ENCODE measurements at places on chromosomes 6 and 20. TPM values are rescaled to one million over a fixed set of nuclear protein-coding genes. Genes with fewer than 3 reads are reported as not detected.

The CDH4 gene
- 0.11 TPM for total RNA-seq

The TMEM74B gene
- 0.60 TPM for total RNA-seq

The GPR63 gene
- under 0.01 TPM for total RNA-seq

The HSPA12B gene
- total RNA-seq, result 5.9 TPM

The DCDC2 gene
- not detected for total RNA-seq

The CHRNA4 gene
- total RNA-seq, result not detected

The RAET1G gene
- total RNA-seq, result not detected

The GLP1R gene
- not detected for total RNA-seq

The PTCRA gene
- total RNA-seq, result not detected

The CTNNBL1 gene
- total RNA-seq, result 23.1 TPM

The SMAP1 gene
- total RNA-seq, result 19.9 TPM

The NFKBIE gene
- total RNA-seq, result 8.0 TPM

The CST2 gene
- total RNA-seq, result not detected

The POM121L2 gene
- not detected for total RNA-seq

The JAG1 gene
- 94.2 TPM for total RNA-seq

The POPDC3 gene
- total RNA-seq, result 0.33 TPM

The DDO gene
- 4.3 TPM for total RNA-seq

The KIFC1 gene
- 3.1 TPM for total RNA-seq

The CLIC5 gene
- not detected for total RNA-seq

The HLA-DOA gene
- total RNA-seq, result not detected

The RIPPLY2 gene
- 0.17 TPM for total RNA-seq

Data from dermis lymphatic vessel endothelial cell (primary cell).